ENCODE measurements at places on chromosomes 2 and 18.

- DNase-seq: no peak
These were observed 58.3 kb downstream of the MTCL1 start for GRCh38 chr18:8763611-8764010.

GRCh38 chr2:117835990-117836760 lies 21.7 kb downstream of the DDX18 start:
- peak; percentile 79 for DNase-seq

DNA sequence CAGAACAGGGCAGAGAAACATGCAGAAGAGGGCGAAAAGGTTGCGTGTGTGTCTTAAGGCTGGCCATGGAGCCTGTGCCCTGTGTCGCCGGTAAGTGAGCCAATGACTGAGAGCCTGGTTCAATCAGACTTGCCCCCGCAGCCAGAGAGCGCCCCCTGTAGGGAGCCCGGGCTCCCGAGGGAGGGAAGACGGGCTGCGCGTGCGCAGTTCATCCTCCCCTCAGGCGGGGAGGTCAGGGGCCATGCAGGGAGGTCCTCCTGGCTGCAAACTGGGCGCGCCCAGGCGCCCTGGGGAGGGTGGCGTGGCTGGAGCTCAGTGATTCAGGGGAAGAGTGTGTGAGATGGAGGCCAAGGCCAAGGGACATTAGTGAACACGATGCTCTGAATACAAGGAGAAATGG lies 276.6 kb downstream of the PHLPP1 start:
- no peak for DNase-seq

- DNase-seq: no peak
These were observed 278.6 kb downstream of the SLC8A1 start for GRCh38 chr2:40173276-40173675.

DNA sequence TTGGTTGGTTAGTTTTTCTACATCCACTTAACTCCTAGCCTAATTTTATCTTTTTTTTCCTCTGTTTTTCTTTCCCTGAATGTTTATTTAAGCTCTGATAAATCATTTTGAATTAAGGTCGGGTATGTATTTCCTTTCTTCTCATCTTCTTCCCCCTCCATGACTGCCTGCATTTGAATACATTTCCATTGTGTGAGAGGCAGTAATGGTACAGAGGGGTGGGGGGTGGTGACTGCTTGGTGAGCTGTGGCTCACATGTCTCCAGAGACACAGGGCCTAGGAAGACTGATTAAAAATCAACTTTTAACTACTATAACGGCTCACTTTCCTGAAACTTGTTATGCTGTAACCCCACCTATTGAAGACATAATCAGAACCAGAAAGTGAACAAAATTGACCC lies 58.0 kb downstream of the NEDD4L start:
- no peak for DNase-seq

DNA sequence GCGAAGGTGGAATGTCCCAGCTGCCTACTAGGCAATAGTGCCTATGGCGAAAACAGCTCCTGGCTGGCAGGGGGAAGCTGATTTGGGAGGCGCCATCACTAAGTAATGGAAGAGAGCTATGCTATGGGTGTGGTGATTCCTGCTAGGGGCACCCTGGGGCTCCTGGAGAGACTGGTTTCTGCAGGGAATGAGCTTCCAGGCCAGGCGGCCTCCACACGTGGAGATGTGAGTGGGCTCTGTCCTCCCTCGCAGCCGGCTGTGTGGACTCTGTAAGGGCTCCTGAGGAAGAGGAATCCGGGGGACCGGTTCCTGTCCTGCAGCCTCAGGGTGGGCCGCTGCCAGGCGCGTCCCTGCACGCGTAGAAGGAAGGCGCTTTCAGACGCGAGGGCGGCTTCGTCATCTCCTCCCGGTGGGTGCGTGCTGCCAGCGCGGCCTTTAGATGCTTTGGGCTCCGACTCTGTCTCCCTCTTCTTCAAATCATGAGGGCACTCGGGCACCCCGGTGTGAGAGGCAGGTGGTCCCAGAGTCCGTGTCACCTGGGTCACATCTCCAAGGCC lies 55.5 kb upstream of the ANKRD62 start:
- DNase-seq: no peak

GRCh38 chr2:239387811-239388210 lies 13.0 kb downstream of the HDAC4 start:
- DNase-seq: peak; percentile 58

DNA sequence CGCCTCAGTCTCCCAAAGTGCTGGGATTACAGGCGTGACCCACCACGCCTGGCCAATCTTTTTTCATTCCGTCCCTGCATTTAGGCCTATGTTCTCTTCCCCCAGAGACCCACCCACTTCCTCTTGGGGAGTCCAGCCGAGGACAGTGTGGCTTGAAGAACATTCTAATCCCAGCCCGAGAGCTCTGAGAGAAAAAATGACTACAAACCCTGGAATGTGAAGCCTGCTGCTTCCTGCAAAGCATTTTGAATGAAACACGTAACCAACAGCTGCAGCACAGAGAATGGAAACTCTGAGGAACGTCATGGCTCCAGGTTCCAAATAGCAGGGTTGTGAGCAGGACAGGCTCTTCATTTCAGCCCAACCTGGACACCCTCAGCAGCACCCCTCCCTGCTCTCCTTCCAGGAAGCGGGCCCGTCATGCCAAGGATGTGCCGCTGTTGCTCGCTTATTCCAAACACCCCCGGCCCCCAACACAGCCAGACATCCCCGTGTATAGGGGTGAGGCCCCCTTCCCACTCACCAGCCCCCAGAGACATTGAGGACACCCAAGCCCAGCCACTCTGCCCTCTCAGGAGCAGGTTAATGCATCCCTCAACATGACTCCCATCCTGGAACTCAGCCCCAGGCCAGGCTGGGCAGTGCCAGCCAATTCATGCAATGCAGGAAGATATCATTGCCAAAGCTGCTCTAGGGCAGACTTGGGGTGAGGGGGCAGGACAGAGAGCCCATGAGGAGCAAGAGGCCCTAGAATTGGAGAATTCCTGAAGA lies 139.8 kb downstream of the ZFP36L2 start:
- DNase-seq: peak; percentile 90

- DNase-seq: no peak
These were observed 1.1 kb downstream of the SCG2 start for GRCh38 chr2:223601018-223601417.

Data from tibial artery (tissue), 4 donors.